ELR (cell line): ENCODE measurements at places on chromosomes 4 and X.
A peak's percentile ranks its signal among the peaks of the same experiment; 100 is the strongest.

DNA sequence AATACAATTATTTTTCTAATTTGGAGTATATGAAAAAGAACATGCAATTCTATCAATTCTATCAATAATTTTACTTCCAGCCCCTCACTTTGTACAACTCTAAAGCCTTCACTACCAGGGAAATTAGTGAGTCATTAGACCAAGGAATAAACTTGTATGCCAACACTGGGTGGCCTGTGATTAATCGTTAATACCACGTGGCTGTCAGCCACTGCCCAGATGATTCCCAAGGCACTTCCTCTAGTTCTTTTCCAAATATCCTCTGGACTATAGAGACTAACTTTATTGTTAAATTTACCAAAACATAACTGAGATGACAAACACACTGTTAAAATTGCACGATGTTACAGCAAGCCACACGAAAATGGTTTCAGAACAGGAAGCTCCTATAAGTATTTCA, 45.7 kb downstream of the MID1 start:
- DNase-seq: peak; percentile 57

GRCh38 chr4:8709729-8710360, 117.3 kb downstream of the CPZ start:
- no peak for DNase-seq

GRCh38 chrX:154748712-154749339, 2.1 kb downstream of the GAB3 start:
- peak; percentile 67 for DNase-seq

DNA sequence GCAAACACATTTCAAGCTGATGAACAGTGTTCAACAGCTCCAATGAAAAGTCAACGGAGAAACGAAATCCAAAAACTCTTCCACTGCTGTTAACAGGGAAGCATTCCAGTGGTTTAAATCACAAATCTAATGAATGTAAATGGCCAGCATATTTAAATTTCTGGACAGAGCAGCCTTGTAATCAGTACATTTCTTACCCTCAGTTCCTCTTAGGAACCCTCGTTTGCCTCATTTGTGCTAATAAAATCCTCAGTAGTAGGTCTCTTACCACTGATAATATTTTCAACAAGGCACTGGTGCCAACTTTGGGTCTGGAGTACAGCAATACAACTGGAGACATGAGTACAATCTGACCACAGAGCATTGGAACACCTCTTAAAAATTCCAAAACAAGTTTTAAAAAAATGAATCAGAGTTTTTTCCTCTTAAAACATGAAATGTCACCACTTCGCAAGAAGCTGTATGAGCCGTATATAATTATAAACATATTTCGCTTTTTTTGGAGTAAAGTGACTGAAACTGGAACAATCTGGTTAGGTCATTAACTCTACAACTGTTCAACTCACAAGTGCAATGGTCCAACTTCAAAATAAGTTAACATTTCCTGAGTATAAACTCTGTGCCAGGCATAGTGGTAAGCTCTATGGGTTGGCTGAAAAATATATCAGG, 211.2 kb downstream of the CPEB2 start:
- no peak for DNase-seq

GRCh38 chr4:117640836-117641235, 393.4 kb upstream of the NDST3 start:
- DNase-seq: no peak

- DNase-seq: peak; percentile 23
These were observed 266.1 kb upstream of the ANXA10 start for GRCh38 chr4:167826281-167826680.

GRCh38 chr4:552019-552418, 24.1 kb downstream of the TMEM271 start:
- DNase-seq: no peak

- DNase-seq: no peak
These were observed 160.7 kb downstream of the MOSPD2 start for GRCh38 chrX:15033917-15034316.

- DNase-seq: peak; percentile 10
These were observed 586.1 kb downstream of the CENPC start for GRCh38 chr4:66959207-66959606.

DNA sequence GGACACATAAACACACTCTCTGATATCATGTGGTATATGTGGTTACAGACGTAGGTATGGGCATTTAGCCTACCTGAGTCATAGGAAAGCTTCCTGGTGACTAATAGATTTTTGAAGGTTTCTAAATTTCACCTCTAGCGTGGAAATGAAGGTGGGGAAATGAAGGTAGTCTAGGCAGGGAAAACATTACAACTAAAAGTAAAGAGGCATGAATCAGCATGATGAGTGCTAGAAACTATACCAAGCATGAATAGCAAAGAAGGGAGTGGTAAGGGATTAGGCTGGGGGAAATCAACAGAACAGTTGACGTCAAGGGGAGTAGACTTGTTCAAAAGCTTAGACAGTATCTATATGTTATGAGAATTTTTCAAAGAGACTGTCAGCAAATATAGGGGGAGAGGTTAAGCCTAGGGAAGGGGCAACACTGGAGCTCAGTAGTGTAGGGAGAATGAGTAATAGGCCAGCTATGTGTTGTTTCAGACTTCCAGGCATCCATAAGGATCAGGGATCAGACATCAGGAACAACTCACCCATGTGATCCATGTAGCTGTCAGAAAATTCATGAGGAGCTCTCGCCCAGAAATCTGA, 279.3 kb upstream of the DIPK2B start:
- DNase-seq: peak; percentile 94

- no peak for DNase-seq
These were observed 16.9 kb upstream of the FAM47E start for GRCh38 chr4:76234679-76235044.

DNA sequence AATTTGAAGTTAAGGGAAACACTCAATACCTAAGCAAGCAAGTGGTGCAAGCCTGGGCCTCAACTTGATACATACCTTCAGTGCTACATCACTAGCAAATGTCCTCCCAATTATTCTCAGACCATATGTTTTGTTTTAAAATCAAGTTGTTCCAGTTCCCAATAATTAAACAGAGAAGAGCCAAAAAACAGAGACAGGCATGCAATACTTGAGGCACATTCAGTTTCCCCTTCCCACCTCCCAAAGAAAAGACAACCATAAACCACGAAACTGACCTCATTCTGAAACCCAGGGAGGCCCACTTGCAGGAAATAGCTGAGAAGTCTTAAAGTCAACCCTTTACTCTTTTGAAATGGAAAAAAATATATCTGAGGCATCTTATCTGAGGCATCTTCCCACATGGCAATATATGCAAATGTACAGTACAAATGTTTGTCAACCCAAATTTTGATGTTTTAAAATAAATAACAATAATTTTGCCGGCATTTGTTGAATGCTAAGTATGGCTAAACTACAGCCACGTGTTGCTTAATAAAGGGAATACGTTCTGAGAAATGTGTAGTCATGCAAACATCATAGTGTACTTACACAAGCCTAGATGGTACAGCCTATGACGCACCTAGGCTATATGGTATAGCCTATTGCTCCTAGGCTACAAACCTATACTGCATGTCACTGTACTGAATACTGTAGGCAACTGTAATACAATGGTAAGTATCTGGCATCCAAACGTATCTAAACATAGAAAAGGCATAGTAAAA, 147.5 kb downstream of the TSPAN5 start:
- DNase-seq: peak; percentile 72

GRCh38 chr4:55613621-55614020, 21.6 kb upstream of the PDCL2 start:
- DNase-seq: no peak

DNA sequence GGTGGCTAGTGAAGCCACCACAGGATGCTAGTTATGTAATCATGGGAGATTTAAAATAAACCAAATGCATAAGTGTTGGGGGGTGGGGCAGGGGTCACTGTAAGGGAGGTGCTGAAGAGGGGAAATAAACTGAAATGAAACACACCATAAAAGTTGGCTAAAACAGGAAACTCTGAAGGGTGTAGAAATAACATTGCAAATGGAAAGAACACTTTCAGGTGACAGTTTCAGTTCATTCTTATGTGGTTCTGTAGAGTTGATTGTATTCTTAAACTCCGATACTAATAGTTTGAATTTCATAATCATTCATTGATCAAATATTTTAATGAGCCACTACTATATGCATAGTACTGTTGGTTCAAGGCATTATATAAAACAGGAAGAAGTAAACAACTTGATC, 80.1 kb downstream of the HDAC8 start:
- DNase-seq: no peak

DNA sequence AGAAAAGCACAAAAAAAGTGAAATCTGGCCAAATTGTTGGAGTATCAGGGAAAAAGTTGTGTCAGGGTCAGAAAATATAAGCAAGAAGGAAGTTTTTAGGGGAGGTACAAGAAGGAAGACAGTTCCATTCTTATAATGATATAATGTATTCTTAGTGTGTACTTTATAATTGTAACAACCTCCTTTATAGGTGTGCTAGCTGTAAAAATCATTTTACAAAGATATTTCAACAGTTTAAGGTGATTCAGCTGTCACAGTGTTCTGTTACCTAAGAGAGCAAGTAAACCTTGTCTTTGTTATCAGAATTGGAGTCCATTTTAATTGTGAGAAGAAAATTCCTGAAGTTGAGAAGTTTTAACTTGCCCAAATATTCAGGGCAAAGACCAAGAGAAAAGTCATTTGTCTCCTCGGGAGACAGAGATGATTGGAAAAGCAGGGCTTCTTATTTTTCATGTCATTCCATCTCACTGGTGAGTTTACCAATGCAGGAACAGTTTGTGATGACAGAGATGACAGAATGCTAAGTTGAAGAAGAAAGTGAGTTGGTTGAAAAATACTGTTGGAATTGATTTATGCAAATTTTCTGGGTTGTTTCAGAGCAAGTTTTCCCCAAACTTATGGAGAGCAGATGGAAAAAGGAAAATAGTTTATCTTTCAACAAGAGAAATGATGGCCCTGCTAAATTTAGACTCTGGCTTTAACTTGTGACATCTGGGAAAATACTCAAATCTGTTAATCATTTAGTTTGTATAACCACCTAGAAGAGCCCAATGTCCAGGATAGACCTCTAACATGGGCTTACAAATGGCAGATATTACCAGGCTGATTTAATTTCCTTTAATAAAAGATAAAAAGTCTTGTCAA, 14.8 kb downstream of the INTS6L start:
- DNase-seq: no peak

GRCh38 chrX:37746218-37746941, 33.5 kb upstream of the CYBB start:
- peak; percentile 8 for DNase-seq

- DNase-seq: no peak
These were observed 124.2 kb downstream of the GUCY2F start for GRCh38 chrX:109357706-109358105.

DNA sequence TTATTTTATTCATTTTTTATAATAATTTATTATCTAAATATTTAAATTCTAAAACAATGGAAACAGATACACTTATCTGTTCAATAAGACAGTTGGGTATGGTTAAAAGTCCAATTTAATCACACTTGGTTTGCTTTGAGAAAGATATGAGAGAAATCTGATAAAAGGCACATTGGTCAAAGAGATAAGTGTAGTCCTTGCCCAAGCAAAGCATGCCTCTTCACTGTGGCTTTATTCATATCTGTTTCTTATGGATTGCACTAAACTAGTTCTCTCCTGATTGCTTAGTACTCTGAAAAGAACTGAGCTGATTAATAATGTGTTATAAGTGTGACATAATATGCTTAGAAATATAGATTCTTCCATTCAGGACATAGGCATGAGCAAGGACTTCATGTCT, 39.8 kb downstream of the CXCL1 start:
- no peak for DNase-seq

DNA sequence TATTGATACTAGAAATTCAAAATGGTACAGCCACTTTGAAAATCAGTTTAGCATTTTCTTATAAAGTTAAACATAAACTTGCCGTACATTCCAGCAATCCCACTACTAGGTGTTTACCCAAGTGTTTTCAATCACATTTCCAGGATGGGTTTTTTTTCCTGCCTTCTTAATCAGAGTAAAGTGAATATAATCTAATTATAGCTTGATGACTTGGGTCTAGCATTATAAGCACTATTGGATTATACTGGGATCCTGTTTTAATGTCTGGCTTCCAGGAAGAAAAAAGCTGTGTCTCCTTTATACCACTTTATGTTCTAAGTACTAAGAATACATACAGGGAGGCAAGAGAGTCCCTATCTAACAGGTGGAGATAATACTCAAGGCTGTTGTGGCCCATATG, 103.3 kb upstream of the KLHL13 start:
- no peak for DNase-seq

- DNase-seq: no peak
These were observed 278.4 kb downstream of the IL15 start for GRCh38 chr4:141914746-141915145.

- DNase-seq: peak; percentile 47
These were observed 318.6 kb downstream of the OPHN1 start for GRCh38 chrX:68114573-68115129.

DNA sequence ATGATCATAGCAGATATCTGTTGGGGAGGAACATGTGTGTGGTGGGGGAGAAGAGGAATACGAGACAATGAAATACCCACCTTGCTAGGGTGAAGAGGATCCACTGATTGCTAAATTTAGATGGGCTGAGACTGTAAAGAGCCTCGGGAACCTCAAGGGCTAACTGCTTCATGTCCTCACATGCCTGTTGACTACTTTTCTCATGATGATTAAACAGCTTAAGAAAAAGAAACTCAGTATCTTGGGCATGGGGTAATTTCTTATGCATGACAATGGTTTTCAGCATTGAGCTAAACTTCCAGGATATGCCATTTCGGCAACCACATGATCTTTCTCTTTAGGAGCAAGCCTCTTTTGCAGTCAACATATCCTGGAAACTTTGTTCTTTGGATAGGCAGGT, 3.9 kb upstream of the LNX1 start:
- no peak for DNase-seq

DNA sequence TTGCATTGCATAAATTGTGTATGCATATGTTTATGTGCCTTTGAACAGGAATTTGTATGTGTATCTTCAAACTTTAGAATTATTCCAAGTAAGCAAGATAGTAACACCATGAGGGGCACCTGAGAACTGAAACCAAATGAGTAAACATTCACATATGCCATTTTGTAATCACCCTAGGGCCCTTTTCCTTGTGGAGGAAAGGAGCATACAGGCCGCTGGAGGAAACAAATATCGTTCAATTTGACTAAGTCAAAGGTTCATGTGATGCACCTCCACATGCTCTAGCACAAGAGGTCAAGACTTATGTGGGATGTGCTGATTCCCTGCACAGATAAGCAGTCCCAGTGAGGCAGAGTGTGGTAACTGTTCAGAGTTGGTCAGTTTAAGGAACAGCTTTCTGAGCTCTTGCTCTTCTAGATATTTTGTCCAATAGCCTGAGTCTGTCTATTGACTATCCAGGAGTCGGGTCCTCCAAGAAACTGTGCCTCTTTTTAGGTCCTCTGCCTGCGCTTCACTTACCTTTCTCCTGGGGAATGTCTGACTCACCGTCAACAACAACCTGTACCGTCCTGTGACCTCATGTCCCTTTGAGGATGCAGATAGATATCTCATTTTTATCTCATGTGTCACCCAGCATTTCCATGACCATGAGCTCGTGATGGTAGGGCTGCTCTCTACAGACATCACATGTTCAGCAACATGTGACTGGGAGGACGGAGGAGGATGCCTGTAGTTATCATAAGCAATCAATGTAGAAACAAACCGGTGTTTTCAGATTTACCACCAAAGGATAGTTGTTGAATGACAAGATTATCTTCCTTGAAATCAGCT, 196.9 kb downstream of the NWD2 start:
- peak; percentile 65 for DNase-seq

GRCh38 chr4:11824566-11824965, 395.9 kb upstream of the HS3ST1 start:
- DNase-seq: no peak
